ENCODE measurements at places on chromosomes 3 and 15. TPM values are rescaled to one million over a fixed set of nuclear protein-coding genes. Genes with fewer than 3 reads are reported as not detected.

- no peak for DNase-seq
These were observed 472.7 kb upstream of the NR2F2 start for GRCh38 chr15:95857758-95858157.

Gene PRICKLE2
- total RNA-seq = 89.7 TPM

Gene WDR93
- not detected for total RNA-seq

GRCh38 chr3:38038447-38038911 lies 529 bp upstream of the DLEC1 start:
- DNase-seq = no peak

All from urinary bladder (tissue), 4 donors.